ENCODE measurements at places on chromosomes 7 and 10.

- no peak for DNase-seq
These were observed 33.0 kb upstream of the RET start for GRCh38 chr10:43043773-43044447.

- no peak for DNase-seq
These were observed 133.5 kb downstream of the HBP1 start for GRCh38 chr7:107302250-107302847.

DNA sequence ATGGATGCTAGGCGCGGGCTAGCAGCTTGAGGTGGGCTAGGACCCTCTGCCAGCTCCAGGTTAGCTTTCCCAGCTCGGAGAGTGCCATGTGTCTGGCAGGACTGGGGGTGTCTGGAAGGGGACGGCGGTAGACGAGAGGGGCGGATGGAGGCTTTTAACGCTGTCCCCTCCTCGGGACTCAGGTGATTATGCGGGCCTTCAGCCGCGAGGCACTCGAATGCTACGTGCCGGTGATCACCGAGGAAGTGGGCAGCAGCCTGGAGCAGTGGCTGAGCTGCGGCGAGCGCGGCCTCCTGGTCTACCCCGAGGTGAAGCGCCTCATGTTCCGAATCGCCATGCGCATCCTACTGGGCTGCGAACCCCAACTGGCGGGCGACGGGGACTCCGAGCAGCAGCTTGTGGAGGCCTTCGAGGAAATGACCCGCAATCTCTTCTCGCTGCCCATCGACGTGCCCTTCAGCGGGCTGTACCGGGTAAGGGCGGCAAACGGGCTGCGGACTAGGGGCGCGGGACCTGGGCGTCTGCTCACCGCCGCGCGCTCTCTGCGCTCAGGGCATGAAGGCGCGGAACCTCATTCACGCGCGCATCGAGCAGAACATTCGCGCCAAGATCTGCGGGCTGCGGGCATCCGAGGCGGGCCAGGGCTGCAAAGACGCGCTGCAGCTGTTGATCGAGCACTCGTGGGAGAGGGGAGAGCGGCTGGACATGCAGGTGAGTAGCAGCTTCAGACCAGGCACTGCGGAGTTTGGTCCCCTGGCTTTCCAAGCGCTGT, 1.1 kb downstream of the CYP26A1 start:
- no peak for DNase-seq

DNA sequence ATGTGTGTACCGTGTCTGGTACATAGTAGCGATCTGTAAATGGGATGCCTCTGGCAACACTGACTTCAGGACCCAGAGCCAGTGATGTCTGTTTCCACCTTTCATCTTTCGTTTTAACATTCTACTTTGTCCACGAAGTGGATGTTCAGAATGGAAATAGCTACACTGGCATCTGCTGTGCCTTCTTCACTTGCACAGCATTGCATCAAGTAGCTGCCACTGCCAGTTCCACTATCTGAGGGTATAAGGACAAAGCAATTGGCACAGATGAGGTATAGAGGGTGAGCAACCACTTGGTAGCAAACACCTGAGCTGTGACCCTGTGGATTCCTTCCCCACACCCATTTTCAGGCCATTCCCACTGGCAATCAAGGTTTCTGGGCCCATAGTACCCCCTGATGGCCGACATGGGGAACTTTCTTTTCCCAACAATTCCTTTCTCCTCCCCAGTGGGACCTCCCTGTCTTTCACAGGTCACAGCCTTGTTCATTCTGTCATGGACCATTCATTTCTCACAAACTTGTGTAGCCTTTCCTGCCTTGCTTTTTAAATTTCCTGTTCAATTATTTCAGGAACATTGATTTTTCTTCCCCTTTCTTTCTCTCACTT, 4.0 kb downstream of the ITGA8 start:
- DNase-seq = no peak

DNA sequence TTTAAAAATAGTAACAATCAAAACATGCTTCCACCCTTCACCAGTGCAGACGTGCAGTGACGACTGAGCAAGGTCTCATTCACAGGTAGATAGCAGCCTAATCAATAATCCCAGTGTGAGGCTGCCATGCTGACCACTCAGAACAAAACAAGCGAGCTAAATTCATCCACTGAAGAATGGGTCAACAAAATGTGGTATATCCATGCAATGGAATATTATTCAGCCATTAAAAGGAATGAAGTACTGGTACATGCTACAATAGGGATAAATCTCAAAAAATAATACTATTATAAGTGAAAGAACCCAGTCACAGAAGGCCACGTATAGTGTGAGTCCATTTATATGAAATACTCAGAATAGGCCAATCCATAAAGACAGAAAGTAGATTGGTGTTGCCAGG, 74.0 kb downstream of the PTPRE start:
- no peak for DNase-seq

DNA sequence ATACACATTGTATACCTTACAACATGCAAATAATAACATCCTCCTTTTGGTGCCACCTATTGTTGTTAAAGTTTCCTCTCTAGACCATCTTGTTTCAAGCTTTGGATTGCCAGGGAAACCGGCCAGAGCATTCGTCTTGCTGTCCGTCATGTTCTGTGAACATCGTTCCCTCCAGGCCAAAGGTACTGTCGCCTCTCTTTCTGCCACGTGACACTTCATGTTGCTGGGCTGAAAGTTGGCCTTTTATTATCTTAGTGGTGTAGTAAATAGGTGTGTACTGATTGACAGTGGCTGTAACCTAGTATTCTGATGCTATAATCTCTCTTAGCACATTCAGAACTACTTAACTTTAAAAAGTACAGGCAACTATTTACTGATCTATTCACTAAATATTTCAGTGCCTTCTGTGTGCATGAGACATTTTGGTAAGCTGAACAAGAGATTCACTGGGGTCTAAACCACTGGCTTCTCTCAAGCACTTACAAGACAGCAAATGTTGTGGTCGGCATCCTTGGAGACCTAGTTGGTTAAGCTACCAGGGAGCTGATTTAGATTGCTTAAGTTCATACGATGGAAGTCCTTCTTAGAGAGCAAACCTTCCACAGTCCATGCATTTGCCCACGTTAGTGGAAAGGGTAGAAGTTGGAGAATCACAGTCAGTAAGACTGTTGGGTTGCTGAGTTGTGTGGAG, 52.4 kb downstream of the SHH start:
- DNase-seq = no peak

- no peak for DNase-seq
These were observed 649.0 kb downstream of the LRMDA start for GRCh38 chr10:76080451-76080850.

DNA sequence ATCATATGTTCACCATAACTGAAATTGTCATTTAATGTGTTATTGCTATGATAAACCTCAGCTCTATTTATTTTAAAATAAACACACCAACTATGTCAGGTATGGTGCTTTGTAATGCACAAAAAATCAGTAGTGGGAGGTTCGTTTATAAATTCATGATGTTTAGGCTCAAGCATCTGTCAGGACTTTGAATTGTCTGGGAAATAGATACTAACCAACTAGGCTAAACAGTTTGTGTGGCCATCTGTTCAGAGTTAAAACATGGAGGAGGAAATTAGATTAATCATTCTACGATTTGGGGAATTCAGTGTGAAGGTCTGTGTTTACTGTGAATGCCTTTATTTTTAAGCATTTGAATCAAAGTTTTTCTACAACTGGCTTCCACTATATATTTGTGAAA, 212.6 kb upstream of the FZD8 start:
- DNase-seq = no peak

- no peak for DNase-seq
These were observed 115.7 kb upstream of the CACNA2D1 start for GRCh38 chr7:82559193-82559805.

GRCh38 chr7:119994928-119995327, 278.0 kb upstream of the KCND2 start:
- DNase-seq = no peak

DNA sequence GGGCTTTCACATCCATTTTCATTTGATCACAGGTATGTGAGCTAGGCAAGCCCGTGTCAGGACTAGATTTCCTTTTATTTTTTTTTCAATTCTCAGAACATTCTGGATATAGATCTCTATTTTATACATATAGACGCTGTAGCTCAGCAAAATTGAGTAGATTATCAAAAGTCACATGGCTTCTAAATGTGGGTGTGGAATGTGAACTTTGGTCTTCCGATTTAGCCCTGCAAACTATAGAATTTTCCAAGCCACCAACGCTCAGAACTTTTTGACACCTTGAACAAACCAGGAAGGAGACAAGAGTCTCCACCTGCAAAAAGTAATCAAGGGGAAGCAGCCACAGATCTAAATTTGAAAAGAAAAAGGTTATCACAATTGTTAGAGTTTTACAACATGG, 15.9 kb upstream of the FFAR4 start:
- DNase-seq = no peak
